ENCODE measurements at places on chromosomes 6 and 20. TPM values are rescaled to one million over a fixed set of nuclear protein-coding genes. Genes with fewer than 3 reads are reported as not detected.
A peak's percentile ranks its signal among the peaks of the same experiment; 100 is the strongest.

The PHACTR3 gene
- total RNA-seq = 0.20 TPM

GRCh38 chr6:57198926-57199636 is 23.0 kb downstream of the RAB23 start:
- H3K27ac ChIP-seq = no peak overlapping the region
- no peaks in the 10 kb centered on the region for H3K27me3 ChIP-seq
- H3K36me3 ChIP-seq = no peaks in the 10 kb centered on the region

DNA sequence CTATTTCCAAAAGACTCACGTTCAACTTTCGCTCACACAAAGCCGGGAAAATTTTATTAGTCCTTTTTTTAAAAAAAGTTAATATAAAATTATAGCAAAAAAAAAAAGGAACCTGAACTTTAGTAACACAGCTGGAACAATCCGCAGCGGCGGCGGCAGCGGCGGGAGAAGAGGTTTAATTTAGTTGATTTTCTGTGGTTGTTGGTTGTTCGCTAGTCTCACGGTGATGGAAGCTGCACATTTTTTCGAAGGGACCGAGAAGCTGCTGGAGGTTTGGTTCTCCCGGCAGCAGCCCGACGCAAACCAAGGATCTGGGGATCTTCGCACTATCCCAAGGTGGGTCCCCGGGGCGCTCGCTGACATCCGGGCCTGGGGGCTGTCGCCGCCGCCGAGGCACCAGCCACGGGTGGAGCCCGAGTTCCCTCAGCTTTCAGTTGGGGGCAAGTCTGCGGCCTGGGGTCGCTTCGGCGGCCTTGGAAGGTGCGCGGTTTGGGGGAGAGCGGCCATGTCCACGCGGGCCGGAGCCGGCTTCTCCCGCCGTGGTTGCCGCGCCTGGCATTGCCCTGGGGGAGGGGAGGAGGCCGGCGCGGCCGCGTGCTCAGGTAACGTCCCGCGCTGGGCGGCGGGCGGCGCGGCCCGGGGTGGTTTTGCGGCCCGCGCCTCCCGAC is 429 bp downstream of the AMD1 start:
- H3K4me1 ChIP-seq = peaks cover 27% of the 10 kb centered on the region
- DNase-seq = no peak
- no peaks in the 10 kb centered on the region for H3K36me3 ChIP-seq
- H3K4me3 ChIP-seq = peak overlapping the region; percentile 93
- peak overlapping the region; percentile 99 for H3K27ac ChIP-seq

- peaks cover 33% of the 10 kb centered on the region for H3K4me1 ChIP-seq
- no peaks in the 10 kb centered on the region for H3K36me3 ChIP-seq
- no peak for DNase-seq
Observed at GRCh38 chr6:156999762-157000161, 222.6 kb downstream of the ARID1B start.

The PERP gene
- total RNA-seq = 0.95 TPM

- no peak for DNase-seq
- H3K27ac ChIP-seq = no peak overlapping the region
- no peaks in the 10 kb centered on the region for H3K4me1 ChIP-seq
- no peaks in the 10 kb centered on the region for H3K27me3 ChIP-seq
Observed at GRCh38 chr6:169811521-169812256, 60.3 kb downstream of the ERMARD start.

- H3K36me3 ChIP-seq = no peaks in the 10 kb centered on the region
- no peak for DNase-seq
- no peak overlapping the region for H3K4me3 ChIP-seq
- H3K4me1 ChIP-seq = no peaks in the 10 kb centered on the region
- no peaks in the 10 kb centered on the region for H3K27me3 ChIP-seq
- no peak overlapping the region for H3K27ac ChIP-seq
Observed at GRCh38 chr6:47182291-47182957, 127.3 kb downstream of the TNFRSF21 start.

The SMOC2 gene
- 13.5 TPM for total RNA-seq

DNA sequence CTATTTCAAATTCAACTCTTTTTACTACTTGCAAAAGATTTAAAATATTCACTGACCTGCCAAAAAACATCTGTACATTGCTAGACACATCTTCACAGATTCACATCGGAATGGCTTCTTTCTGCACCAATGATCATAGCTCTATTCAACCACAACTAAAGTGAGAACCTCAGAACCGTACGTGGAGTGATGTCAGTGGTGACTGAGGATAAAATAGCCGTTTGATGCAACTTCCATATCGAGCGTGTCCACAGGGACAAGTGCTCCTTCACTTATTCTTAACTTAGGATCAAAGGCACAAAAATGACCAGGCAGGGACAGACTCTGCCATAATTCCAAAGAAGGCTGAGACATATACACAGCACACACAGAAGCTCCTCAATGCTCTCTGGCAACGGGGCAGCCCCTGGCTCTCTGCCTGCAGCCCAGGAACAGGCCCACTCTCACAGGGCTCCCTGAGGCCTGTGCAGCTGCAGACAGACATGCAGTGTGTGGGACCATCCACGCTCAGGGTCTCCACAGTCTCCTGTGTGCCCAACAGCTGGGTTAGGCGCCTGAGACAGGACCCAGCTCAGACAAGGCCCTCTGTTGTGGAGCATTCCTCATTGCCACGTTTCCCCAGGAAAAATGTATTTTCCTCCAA is 22.8 kb downstream of the FYN start:
- H3K4me3 ChIP-seq = no peak overlapping the region
- no peaks in the 10 kb centered on the region for H3K27me3 ChIP-seq
- no peaks in the 10 kb centered on the region for H3K4me1 ChIP-seq
- H3K36me3 ChIP-seq = no peaks in the 10 kb centered on the region
- no peak for DNase-seq

GRCh38 chr6:140011537-140011936 is 637.1 kb upstream of the CITED2 start:
- H3K36me3 ChIP-seq = no peaks in the 10 kb centered on the region
- no peak for DNase-seq
- no peaks in the 10 kb centered on the region for H3K27me3 ChIP-seq
- no peaks in the 10 kb centered on the region for H3K4me1 ChIP-seq

DNA sequence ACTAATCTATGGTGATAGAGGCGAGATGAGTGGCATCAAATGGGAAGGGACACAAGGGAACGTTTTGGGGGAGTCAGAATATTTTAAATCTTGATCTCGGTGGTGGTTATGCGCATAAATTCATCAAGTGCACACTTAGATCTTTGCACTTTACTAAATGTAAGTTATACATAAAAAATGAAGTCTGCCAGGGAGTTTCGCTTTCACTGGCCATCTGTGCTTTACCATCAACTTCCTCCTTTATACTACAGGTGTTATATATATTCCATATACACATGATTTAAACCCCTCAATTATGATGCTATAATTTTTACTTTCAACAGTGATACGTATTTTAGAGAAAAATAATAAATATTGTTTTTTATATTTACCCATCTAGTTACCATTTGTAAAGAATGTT is 97.6 kb upstream of the AKIRIN2 start:
- no peak for DNase-seq
- no peak overlapping the region for H3K27ac ChIP-seq
- no peaks in the 10 kb centered on the region for H3K27me3 ChIP-seq
- H3K4me3 ChIP-seq = no peak overlapping the region
- H3K4me1 ChIP-seq = no peaks in the 10 kb centered on the region
- no peaks in the 10 kb centered on the region for H3K36me3 ChIP-seq

DNA sequence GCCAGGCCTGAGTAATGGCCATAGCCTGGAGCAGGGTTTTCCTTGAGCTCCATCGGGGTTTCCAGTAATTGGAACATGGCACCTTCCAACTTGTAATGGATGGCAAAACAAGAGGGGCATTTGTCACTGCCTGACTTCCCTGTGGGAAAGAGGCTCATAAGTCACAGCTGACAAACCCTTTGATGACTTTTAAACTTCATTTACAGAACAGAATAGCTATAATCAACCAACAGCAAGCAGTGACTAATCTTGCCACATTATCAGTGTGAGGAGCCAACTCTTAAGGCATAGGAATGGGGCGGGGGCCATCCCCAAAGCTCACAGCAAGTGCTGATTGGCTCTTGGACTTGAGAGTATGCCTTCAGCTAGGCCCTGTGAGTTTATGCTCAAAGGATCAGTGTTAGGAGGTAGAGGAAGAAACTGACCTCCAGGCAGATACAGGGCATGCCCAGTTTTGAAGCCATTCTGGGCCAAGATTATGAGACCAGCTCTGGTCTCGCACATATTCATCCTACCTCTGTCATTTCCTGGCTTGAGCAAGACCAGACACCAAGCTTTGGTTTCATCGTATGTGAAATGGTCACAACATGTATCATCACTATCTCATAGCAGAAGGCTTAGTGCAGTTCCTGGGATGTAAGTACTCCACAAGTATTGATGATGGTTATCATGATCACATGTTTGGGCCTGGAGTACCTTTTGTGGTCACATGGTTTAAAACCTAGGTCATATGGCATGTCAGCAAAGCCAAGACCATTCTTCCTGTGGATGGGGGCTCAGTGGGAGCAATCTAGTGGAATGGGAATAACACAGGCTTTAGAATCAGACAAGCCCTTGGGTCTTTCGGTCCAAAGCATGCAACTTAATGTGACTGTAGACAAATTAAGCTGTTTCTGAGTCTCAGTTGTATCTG is 49.2 kb downstream of the EIF2S2 start:
- H3K27ac ChIP-seq = no peak overlapping the region
- no peaks in the 10 kb centered on the region for H3K36me3 ChIP-seq
- no peak for DNase-seq
- peaks cover 8% of the 10 kb centered on the region for H3K4me1 ChIP-seq
- no peak overlapping the region for H3K4me3 ChIP-seq

GRCh38 chr20:19213946-19214490 is 1.6 kb downstream of the SLC24A3 start:
- no peaks in the 10 kb centered on the region for H3K36me3 ChIP-seq
- H3K27me3 ChIP-seq = no peaks in the 10 kb centered on the region

DNA sequence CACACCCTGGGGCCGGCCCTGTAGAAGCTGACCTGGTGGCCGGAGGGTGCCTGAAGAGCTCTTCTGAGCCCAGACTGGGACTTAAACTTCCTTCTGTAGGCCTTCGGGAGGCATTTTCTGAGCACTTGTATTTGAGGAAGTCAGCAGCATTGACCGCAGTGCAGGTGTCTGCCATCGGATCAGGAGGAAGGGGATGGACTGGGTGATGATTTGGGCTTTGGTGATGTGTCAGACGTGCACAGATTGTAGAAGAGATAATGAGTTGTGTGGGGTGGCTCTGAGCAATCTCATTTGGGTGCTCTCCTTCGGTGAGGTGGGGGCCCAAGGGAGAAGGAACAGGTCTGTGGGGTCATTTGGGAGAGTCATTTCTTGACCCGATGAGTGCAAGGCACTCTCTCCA is 150.9 kb downstream of the ARID1B start:
- H3K27me3 ChIP-seq = no peaks in the 10 kb centered on the region
- H3K4me3 ChIP-seq = no peak overlapping the region
- no peak for DNase-seq
- peaks cover 32% of the 10 kb centered on the region for H3K4me1 ChIP-seq

Measured in psoas muscle (tissue), 8 donors.